ENCODE measurements at places on chromosomes 6 and 20.

GRCh38 chr6:134873500-134874388 lies 76.2 kb downstream of the ALDH8A1 start:
- no peak for DNase-seq

GRCh38 chr20:17233626-17234025 lies 6.8 kb downstream of the PCSK2 start:
- no peak for DNase-seq

DNA sequence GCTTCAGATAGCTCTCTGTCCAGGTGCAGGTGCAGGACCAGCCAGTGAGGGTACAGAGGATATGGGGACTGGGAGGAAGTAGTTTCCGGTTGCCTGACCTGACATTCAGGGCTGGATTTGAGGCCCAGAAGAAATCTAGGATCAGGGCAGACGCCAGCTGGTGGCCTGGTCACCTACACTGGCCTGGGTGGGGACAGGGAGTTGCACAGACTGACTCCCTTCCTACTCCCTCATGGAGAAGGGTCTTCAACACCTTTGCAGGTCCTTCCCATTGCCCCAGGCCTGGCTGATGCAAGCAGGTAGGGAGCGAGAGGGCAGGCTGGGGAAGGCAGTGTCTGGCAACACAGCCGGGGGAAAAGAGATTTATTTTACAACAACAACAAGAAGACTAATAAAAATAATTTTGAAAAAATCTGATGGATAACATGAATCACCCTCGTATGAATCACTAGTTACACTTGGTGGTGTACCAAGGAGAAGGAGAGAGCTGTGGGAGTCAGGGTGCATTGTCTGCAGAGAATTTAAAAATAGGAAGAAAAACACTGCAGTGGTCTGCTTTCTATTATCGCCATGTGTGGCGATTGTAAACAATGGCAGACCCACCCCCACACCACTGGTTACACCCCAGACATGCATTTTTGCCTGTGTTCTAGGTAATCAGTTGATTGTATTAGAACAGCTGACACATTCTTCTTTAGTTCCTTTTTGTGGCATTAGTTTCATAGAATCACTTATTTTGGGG lies 62.3 kb upstream of the SNX9 start:
- DNase-seq = no peak

- no peak for DNase-seq
Observed at GRCh38 chr20:25054995-25055629, 2.8 kb downstream of the ACSS1 start.

GRCh38 chr6:93621442-93621841 lies 202.1 kb upstream of the EPHA7 start:
- no peak for DNase-seq

- no peak for DNase-seq
Observed at GRCh38 chr6:132280436-132280835, 120.8 kb downstream of the MOXD1 start.

DNA sequence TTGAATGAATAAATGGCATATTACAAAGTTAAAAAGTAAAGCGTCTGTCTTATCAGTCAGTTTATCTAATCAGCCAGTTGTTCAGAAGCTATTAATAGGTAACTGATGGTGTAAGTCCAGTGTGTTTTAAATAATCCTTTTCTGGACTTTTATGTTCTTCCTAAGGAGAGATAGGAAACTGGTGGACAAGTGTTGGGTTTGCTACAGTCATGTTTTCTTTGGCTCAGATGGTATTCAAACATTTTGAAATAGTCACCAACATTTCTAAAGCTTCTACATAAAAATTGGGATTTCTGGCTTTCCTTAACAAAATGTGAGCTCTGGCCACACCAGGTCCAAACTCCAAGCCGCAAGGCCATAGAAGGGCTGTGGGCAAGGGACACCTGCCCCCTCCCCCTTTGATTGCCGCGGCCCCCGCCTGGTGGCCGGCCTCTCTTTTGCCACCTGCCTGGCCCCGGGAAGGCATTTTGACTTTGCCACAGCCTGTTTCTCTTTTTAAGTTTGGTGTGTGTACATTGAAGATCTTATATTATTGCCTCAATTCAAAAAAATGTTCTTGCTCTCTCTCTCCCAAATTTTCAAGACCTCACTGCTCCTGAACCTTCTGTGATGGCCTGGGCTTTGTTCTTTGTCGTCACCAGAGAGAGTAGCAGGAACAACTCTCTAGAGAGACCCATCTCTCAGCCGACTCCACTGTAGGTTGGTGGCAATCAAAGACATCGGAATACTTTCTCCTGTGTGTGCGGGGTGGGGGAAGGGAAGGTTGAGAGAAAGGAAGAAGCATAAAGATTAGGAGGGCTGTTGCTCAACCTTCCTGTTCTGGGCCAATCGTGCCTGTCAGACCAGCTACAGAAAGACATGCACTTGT lies 84.0 kb upstream of the ZNF217 start:
- no peak for DNase-seq

DNA sequence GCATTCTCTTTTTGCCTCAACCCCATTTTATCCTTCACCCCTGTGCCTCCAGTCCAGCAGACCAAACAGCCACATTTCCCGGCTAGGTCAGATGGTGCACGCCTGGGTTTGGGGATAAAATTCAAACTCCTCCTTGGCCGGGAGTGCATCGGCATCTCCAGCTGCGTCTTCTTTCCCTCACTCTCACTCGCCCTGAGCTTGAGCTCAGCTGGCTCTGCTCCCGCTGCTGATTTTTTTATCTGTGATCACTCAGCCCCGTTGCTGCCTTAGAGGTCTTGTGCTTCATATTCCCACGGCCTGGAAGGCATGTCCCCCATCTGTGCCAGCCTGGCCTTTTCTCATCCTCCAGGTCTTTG lies 6.8 kb upstream of the EZR start:
- no peak for DNase-seq

- DNase-seq = no peak
Observed at GRCh38 chr6:106692819-106693208, 63.4 kb downstream of the QRSL1 start.

DNA sequence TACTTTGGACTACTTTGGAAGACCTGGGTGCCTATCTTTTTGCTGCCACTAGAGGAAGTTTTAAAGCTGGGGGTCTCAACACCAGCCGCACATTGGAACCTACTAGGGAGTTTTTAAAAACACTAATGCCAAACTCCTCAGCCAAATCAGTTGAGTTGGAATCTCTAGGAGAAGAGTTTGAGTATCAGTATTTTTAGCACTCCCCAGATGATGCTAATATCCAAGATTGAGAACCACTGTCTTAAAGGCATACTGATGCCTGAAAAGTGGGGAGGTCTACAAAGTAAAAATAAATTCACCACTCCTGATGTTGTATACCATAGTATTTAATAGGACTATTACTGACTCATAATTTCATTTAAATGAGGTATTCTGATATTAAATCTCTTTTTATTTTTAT lies 62.9 kb upstream of the COL21A1 start:
- no peak for DNase-seq

- DNase-seq = no peak
Observed at GRCh38 chr6:43120944-43121913, 45.1 kb downstream of the PTK7 start.

DNA sequence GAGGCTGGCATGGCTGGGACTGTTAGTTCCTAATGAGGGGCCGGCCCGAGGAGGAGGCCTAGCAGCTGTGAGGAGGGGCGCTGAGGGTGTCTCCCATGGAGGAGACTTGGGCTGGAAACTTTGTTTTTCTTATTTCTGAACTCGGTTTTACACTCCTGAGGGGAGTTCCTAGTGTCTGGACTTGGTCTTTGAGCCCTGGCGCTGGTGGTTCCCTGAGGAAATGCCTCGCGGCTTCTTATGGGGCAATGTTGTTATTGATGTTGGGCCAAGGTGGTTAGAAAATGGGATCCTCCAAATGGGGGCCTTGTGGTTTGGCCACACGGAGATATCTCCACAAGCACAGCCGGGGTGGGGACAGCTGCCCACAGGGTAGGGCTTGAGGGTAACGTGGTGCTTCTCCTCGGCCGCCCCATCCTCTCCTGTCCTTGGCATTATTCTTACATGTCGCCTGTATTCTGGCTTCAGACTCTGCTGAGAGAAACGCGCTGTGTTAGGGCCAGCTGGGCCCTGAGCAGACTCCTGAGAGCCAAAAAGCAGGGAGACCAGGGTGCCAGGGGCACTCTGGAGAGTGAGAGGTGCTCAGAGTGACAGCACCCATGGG lies 136.9 kb downstream of the FOXO3 start:
- no peak for DNase-seq

- DNase-seq = no peak
Observed at GRCh38 chr20:8932192-8933165, 136.4 kb upstream of the PLCB4 start.

GRCh38 chr20:34083137-34083536 lies 28.9 kb downstream of the EIF2S2 start:
- no peak for DNase-seq

DNA sequence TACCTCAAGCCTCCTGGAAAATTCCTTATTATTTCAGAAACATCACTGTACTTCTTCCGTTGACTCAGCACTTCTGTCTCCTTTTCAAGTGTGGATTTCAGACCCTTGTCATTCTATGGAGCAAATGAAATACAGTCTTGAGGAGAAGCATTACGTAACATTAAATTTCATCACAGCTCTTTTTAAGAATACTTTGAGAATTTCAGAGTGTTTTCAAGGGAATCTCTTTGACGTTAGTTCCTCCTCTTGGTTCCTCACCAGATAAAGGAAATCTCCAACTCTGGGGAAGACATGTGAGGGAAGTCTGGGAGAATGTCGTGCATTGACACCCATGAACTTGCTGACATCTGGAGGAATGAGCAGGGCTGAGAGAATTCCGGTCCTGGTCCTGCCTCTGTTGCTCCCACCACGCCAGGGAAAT lies 32.3 kb downstream of the UST start:
- DNase-seq = no peak

- DNase-seq = no peak
Observed at GRCh38 chr6:36727505-36728021, 29.9 kb downstream of the RAB44 start.

DNA sequence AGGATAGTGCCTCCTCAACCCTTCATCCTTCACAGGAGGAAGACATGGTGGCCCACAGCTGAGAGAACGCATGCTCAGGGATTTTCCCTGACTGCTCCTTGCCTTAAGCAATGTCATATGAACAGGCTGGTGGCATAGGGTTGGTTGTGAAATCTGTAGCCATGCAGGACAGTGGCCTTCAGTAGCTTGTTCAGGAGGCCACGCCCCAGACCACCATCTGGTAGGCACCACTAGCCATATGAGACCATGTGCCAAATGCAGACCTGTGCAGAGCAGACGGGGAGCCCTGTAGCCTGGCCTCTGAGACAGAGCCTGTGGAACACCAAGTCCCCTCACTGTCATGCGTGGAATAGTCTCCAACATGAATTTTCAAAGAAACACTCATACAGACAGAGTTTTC lies 76.5 kb downstream of the ADTRP start:
- no peak for DNase-seq

DNA sequence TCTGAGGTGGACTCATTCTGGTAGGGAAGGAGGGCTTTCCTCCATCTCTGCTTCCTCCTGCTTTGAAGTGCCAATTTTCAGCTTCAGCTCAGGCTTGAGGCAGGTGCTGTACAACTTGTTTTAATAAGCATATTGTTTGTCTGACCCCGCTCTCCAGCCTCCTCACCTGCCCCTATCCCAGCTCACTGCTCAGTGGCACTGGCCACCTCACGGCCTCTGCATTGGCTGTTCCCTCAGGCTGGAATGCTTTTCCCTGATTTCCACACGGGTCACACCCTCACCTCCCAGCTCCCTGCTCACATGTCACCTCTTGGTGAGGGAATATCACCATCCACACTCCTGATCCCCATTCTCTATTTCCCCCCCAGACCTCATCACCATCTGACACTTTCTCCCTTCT lies 14.3 kb downstream of the AARS2 start:
- no peak for DNase-seq

DNA sequence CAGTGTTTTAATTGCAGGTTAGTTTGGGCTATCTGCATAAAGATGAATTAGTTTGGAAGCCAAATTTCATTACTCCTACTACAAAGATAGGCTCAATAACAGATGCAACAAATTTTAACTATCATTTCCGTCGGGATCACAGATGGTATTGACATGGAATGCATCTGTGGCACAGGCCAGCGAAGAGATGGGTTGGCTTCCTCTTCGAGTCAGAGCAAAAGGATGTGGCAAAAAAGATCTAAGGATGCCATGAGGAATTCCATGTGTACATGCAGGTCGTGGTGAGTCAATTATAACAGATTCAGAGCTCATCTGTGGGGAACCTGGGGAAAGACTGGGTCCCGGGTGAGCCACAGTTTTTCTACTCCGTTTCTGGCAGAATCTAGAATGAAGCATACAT lies 83.0 kb upstream of the CITED2 start:
- DNase-seq = no peak

DNA sequence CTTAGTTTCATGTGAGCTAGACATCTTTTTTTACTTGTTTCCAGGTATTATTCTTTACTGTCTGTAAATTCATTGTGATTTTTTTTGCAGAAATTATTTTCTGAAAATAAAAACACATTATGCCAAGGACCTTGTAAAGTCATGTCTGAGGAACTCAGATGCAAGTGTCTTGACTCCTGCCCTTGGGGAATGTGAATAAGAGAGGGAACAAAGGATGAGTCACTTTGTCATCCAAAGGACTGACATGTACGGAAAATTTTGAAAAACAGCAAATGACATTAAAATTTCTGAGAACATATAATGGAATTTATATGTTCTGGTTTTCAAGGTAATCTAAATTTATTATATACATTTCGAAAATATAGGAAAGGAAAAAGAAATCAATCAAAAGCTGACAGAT lies 660.4 kb downstream of the CD109 start:
- DNase-seq = no peak

DNA sequence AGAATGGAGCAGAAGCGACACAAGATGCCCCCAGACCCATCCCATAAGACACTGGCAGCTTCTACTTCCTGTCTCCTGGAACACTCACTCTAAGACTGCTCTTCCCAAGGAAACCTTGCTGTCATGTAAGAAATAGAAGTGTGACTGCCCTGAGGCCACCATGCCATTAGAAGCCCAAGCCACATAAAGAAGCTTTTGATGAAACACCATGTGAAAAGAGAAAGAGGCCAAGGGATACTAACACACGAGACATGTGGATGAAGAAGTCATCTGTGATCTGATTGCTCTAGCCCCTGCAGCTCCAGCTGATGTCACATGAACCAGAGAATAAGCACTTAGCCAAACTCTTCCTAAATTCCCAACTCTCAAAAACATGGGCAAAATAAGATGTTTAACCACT lies 117.9 kb upstream of the PCSK2 start:
- no peak for DNase-seq

- DNase-seq = no peak
Observed at GRCh38 chr6:27091661-27092315, 155.7 kb upstream of the PRSS16 start.

DNA sequence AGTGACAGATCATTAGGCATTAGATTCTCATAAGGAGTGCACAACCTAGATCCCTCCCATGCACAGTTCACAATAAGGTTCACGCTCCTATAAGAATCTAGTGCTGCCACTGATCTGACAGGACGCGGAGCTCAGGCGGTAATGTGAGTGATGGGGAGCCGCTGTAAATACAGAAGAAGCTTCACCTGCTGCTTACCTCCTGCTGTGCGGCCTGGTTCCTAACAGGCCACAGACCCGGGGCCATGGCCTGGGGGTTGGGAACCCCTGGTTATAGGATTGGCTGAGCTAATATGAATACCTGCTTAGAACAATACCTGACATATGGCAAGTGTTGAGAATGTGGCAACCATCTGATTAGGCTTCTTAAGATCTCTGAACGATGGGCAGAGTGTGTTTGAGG lies 2.4 kb downstream of the PNPLA1 start:
- DNase-seq = no peak

- no peak for DNase-seq
Observed at GRCh38 chr6:6925391-6926164, 182.2 kb upstream of the RREB1 start.
